Effector memory CD4-positive, alpha-beta T cell (primary cell): ENCODE measurements at places on chromosomes 3 and 15.

DNA sequence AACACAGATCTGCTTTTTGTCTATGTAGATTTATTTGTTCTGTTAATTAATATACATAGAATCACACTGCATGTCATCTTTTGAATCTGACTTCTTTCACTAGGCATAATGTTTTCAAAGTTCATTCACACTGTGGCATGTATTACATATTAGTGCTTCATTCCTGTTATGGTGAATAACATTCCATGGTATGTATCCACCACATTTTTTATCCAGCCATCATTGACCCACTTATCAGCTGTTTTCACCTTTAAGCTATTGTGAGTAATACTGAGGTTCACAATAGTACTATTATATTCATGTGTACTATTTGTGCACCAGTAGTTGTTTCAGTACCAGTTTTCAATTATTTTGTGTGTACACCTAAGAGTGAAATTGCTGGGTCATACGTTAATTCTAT is 230.6 kb upstream of the CNTN3 start:
- H3K4me3 ChIP-seq: no peak overlapping the region
- DNase-seq: no peak
- H3K4me1 ChIP-seq: no peaks in the 10 kb centered on the region
- no peaks in the 10 kb centered on the region for H3K36me3 ChIP-seq

DNA sequence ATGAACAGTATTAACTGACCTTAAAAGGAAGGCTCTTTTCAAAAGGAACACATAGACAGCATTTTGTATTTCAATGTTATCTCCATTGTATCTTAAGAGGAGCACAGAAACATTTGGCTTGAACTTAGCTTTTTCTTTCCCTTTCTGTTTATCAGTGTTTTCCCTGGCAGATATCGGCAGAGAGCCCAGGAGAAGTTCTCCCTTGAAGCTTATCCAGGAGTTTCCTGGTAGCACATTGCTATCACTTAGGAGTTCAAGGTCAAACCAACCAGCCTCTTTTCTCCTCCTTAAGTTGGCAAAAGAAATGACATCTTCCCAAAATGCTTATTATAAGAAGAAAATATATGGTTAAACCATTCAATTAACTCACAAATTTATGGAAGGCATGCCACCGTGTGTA is 344.6 kb upstream of the UBE2E2 start:
- no peak overlapping the region for H3K4me3 ChIP-seq
- no peak overlapping the region for H3K27ac ChIP-seq
- no peaks in the 10 kb centered on the region for H3K27me3 ChIP-seq

DNA sequence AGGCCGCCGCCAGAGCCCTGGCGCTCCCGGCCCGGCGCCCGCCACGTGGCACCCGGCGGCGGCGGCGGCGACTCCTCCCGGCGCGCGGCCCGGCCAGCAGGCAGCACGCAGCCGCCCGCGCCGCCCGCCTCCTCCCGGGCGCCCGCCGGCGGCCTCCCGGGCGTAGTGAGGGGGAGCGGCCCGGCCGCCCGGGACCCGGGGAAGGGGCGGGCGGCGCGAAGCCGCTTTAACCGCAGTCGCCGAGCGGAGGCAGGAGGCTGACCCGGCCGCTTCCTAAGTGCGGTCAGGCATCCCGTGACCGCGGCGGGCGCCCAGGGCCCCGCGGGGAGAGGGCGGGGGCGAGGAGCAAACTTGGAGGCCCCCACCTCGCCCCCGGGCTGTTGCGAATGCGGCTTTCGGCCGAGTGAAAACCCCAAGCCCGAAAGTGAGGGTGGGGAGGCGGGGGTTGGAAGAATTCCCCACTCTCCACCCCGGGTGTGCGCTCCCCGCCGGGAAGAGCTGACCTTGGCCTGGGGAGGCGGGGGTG is 1.7 kb upstream of the HES1 start:
- no peak for DNase-seq
- no peak overlapping the region for H3K27ac ChIP-seq
- no peaks in the 10 kb centered on the region for H3K36me3 ChIP-seq
- peaks cover 39% of the 10 kb centered on the region for H3K27me3 ChIP-seq

DNA sequence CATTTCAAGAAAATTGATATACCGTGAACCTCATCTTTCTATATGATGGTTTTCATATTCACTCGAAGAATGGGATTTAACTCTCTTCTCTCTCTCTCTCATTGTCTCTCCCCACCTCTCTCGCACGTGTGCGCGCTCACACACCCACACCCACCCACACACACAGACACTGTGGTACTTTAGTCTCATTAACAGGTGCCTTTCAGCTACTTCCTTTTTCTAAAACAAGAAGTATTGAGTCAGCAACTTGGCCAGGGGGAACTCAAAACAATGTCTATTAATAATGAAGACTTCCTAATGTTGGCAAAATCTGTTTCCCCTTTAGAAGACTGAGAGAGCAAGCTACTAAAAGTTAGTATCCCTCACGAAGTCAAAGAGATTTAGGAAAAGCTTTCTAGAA is 150.7 kb downstream of the TMCO5A start:
- H3K4me1 ChIP-seq: no peaks in the 10 kb centered on the region
- DNase-seq: no peak
- no peak overlapping the region for H3K4me3 ChIP-seq
- no peaks in the 10 kb centered on the region for H3K36me3 ChIP-seq

- H3K36me3 ChIP-seq: no peaks in the 10 kb centered on the region
- H3K4me3 ChIP-seq: no peak overlapping the region
- no peak overlapping the region for H3K27ac ChIP-seq
- H3K27me3 ChIP-seq: no peaks in the 10 kb centered on the region
Observed at GRCh38 chr3:40584625-40585189, 59.9 kb downstream of the ZNF621 start.

- no peaks in the 10 kb centered on the region for H3K27me3 ChIP-seq
- H3K4me1 ChIP-seq: no peaks in the 10 kb centered on the region
- no peak for DNase-seq
- no peak overlapping the region for H3K4me3 ChIP-seq
- no peaks in the 10 kb centered on the region for H3K36me3 ChIP-seq
Observed at GRCh38 chr3:23264413-23264812, 61.3 kb downstream of the UBE2E2 start.

DNA sequence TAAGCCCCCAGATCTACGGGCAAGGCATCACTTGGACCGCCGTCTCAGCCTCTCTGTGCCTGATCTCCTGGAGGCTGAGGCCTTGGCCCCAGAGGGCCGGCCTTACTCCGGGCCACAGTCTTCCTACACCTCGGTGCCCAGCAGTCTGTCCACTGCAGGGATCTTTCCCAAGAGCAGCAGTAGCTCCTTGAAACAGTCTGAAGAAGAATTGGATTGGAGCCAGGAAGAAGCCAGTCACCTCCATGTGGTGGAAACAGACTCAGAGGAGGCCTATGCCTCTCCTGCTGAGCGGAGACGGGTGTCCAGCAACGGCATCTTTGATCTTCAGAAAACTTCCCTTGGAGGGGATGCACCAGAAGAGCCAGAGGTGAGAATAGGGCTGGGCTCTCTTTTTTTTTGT is 67.0 kb downstream of the MCTP2 start:
- DNase-seq: no peak
- H3K4me3 ChIP-seq: no peak overlapping the region
- no peak overlapping the region for H3K27ac ChIP-seq
- no peaks in the 10 kb centered on the region for H3K27me3 ChIP-seq
- no peaks in the 10 kb centered on the region for H3K36me3 ChIP-seq

- no peak overlapping the region for H3K4me3 ChIP-seq
- peaks cover 19% of the 10 kb centered on the region for H3K4me1 ChIP-seq
- H3K27ac ChIP-seq: no peak overlapping the region
- no peak for DNase-seq
- H3K36me3 ChIP-seq: no peaks in the 10 kb centered on the region
Observed at GRCh38 chr3:141275973-141276372, 44.3 kb downstream of the PXYLP1 start.

GRCh38 chr3:49634736-49635135 is 39.4 kb upstream of the APEH start:
- H3K27ac ChIP-seq: no peak overlapping the region
- H3K4me3 ChIP-seq: no peak overlapping the region
- no peaks in the 10 kb centered on the region for H3K27me3 ChIP-seq
- no peaks in the 10 kb centered on the region for H3K4me1 ChIP-seq

- H3K27me3 ChIP-seq: no peaks in the 10 kb centered on the region
- no peak overlapping the region for H3K27ac ChIP-seq
- no peaks in the 10 kb centered on the region for H3K4me1 ChIP-seq
Observed at GRCh38 chr15:89836267-89837133, 21.8 kb upstream of the ANPEP start.

- no peak for DNase-seq
- no peak overlapping the region for H3K4me3 ChIP-seq
Observed at GRCh38 chr15:49610157-49610918, 10.3 kb downstream of the FAM227B start.

- DNase-seq: no peak
- no peak overlapping the region for H3K4me3 ChIP-seq
- H3K27me3 ChIP-seq: no peaks in the 10 kb centered on the region
- no peak overlapping the region for H3K27ac ChIP-seq
- no peaks in the 10 kb centered on the region for H3K36me3 ChIP-seq
Observed at GRCh38 chr3:186169379-186169778, 60.5 kb upstream of the ETV5 start.

DNA sequence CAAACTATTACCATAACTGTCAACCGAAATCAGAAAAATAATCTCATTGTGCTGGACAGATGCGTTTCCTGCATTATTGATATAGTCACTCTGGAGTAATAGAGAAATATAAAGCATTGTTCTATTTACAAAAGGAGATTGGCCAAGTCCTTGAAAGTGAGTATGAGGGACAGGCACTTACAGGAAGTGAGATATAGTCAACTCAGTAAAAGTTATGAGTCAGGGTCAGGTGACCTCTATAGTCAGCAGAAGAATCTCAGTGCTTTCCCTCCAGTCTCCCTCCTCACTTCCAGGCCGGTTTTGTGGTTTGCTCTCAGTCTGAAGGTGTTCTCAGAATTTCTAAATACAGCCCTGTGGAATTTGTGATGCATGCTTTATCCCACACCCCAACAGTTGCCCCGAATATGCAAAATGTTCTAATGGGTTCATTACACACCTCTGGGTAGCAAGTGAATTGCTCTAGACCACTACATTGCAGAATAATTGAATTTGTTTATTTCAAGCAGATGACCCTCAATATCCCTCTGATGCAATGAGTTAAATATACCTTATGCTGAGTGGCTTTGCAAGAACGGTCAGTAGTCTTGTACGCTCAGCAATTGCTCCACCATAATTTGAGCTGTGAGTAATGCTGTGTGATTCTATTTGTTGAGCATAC is 787.7 kb downstream of the MCTP2 start:
- DNase-seq: no peak
- H3K27ac ChIP-seq: no peak overlapping the region
- no peaks in the 10 kb centered on the region for H3K36me3 ChIP-seq
- H3K4me1 ChIP-seq: no peaks in the 10 kb centered on the region
- no peaks in the 10 kb centered on the region for H3K27me3 ChIP-seq
- no peak overlapping the region for H3K4me3 ChIP-seq

DNA sequence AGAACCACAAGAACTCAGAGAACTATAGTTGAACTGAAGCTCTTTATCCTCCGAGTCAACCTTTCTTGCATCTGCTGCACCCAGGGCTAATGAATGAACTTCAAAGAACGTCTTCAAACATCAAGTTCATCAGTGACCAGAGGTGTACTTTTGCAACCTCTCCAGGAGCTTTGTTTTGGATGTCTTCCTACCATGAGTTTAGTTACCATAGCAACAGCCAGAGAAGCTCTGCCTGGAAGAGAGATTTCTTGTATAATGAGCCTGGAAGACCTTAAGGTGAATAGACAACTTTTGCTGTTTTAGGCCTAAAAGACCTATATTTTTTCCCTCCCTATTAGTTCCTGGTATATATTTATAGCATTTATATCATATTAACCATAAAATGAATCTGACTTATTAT is 9.1 kb downstream of the ACTC1 start:
- no peak overlapping the region for H3K4me3 ChIP-seq
- no peaks in the 10 kb centered on the region for H3K4me1 ChIP-seq
- no peak overlapping the region for H3K27ac ChIP-seq
- DNase-seq: no peak
- H3K36me3 ChIP-seq: no peaks in the 10 kb centered on the region

GRCh38 chr3:4091786-4092185 is 211.4 kb upstream of the SETMAR start:
- no peak overlapping the region for H3K4me3 ChIP-seq
- no peak overlapping the region for H3K27ac ChIP-seq
- H3K4me1 ChIP-seq: no peaks in the 10 kb centered on the region
- H3K27me3 ChIP-seq: no peaks in the 10 kb centered on the region
- H3K36me3 ChIP-seq: no peaks in the 10 kb centered on the region

GRCh38 chr3:189286188-189286587 is 114.4 kb downstream of the TPRG1 start:
- H3K27me3 ChIP-seq: no peaks in the 10 kb centered on the region
- no peak overlapping the region for H3K4me3 ChIP-seq
- no peaks in the 10 kb centered on the region for H3K36me3 ChIP-seq
- no peak overlapping the region for H3K27ac ChIP-seq
- peaks cover 3% of the 10 kb centered on the region for H3K4me1 ChIP-seq
